ENCODE measurements at places on chromosomes 1 and 21. TPM values are rescaled to one million over a fixed set of nuclear protein-coding genes. Genes with fewer than 3 reads are reported as not detected.

MAGOH gene
- 91.4 TPM for total RNA-seq

HSD3B2 gene
- not detected for total RNA-seq

TMPRSS15 gene
- not detected for total RNA-seq

C1orf185 gene
- total RNA-seq = not detected

EVI5 gene
- 25.7 TPM for total RNA-seq

TYW3 gene
- total RNA-seq = 24.4 TPM

DNA sequence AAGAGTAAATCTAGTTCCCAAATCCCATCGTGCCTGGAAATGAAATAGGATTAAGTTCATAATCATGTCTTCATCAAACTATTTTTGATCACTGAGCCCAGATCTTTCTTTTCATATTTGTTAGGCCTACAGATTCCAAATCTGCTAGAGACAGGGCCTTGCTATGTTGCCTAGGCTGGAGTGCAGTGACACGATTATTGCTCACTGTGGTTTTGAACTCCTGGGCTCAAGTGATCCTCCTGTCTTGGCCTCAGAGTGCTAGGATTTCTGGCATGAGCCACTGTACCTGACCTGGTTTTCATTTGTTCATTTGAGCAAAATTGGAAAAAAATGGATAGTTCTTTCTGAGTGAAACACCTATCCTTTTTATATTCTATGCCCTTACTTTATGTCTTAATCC, 28.0 kb upstream of the DIPK1A start:
- peaks cover 17% of the 10 kb centered on the region for H3K36me3 ChIP-seq
- peak overlapping the region; percentile 79 for H3K27ac ChIP-seq
- no peak for DNase-seq
- H3K27me3 ChIP-seq = no peaks in the 10 kb centered on the region
- H3K4me3 ChIP-seq = no peak overlapping the region
- peaks cover 79% of the 10 kb centered on the region for H3K4me1 ChIP-seq

DNA sequence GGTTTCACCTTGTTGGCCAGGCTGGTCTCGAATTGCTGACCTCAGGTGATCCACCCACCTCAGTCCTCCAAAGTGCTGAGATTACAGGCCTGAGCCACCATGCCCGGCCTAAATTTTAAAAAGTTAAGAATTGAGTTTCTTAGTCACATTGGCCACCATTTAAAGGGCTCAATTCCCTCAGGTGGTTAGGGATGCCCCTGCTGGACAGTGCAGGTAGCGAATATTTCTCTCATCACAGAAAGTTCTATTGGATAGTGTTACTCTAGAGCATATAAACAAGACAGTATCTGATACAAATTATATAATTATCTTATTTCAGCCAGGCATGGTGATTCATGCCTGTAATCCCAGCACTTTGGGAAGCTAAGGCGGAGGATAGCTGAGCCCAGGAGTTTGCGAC, 320.2 kb downstream of the ZP4 start:
- DNase-seq = no peak
- no peak overlapping the region for H3K4me3 ChIP-seq
- no peaks in the 10 kb centered on the region for H3K4me1 ChIP-seq
- H3K27ac ChIP-seq = no peak overlapping the region
- no peaks in the 10 kb centered on the region for H3K27me3 ChIP-seq
- H3K36me3 ChIP-seq = no peaks in the 10 kb centered on the region

GRCh38 chr1:160576390-160576789, 2.9 kb downstream of the CD84 start:
- DNase-seq = peak; percentile 77
- H3K36me3 ChIP-seq = peaks cover 27% of the 10 kb centered on the region
- H3K27me3 ChIP-seq = no peaks in the 10 kb centered on the region
- H3K4me1 ChIP-seq = peaks cover 87% of the 10 kb centered on the region

DNA sequence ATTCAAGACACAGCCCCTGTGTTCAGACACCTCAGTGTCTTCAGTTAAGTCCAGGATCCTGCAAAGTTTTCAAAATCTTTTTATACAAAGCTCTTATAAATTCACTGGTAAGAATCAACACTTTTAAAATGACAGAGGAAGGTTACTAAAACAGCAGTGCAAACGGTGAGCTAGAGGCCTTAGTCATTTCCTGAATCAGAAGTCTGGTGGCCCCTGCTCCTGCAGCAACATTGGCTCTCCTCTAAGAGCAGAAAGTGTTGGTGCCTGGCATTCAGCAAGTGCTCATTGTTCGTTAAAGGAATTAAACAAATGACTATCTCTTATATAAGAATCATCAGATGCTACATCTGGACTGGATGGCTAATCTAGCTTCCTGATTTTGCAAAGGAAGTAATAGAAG, 282.9 kb downstream of the PTGER3 start:
- no peaks in the 10 kb centered on the region for H3K36me3 ChIP-seq
- no peak overlapping the region for H3K27ac ChIP-seq
- no peaks in the 10 kb centered on the region for H3K27me3 ChIP-seq
- no peaks in the 10 kb centered on the region for H3K4me1 ChIP-seq
- DNase-seq = no peak
- H3K4me3 ChIP-seq = no peak overlapping the region

DNA sequence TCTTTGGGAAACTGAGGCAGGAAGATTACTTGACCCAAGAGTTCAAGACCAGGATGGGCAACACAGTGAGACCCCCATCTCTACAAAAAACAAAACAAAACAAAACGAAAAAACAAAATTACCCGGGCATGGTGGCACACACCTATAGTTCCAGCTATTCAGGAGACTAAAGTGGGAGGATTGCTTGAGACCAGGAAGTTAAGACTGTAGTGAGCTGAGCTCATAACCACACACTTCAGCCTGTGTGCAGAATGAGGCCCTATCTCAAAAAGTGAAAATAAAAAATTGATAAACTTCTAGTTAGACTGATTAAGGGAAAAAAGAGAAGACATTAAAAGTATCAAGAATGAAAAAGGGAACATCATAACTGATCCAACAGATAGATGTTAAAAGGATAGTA, 154.0 kb downstream of the RHOU start:
- no peak overlapping the region for H3K4me3 ChIP-seq
- H3K27me3 ChIP-seq = no peaks in the 10 kb centered on the region
- no peak for DNase-seq
- no peaks in the 10 kb centered on the region for H3K36me3 ChIP-seq

- DNase-seq = peak; percentile 77
- peaks cover 38% of the 10 kb centered on the region for H3K4me1 ChIP-seq
- H3K27ac ChIP-seq = peak overlapping the region; percentile 91
- no peaks in the 10 kb centered on the region for H3K27me3 ChIP-seq
- H3K36me3 ChIP-seq = peaks cover 2% of the 10 kb centered on the region
Observed at GRCh38 chr1:6359216-6360116, 34.1 kb downstream of the ACOT7 start.

DNA sequence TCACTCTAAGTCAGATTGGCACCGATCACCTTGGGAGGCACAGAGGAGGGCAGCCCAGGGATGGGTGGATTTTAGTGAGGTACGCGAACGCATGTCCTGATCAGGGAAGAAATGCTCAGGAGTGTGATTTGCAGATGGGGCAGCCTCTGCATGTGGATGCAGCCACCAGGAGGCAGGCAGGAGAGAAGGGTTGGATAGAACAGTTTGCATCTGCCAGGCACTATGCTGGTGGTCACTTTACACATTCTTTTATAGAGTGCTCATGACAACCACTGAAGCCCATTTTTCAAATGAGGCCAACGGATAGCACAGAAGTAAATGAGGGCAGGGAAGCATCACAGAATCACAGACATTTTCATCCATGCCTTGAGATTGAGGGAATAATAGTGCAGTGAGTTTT, 5.7 kb downstream of the LAMB3 start:
- peaks cover 11% of the 10 kb centered on the region for H3K4me1 ChIP-seq
- no peak overlapping the region for H3K4me3 ChIP-seq
- no peak overlapping the region for H3K27ac ChIP-seq
- H3K36me3 ChIP-seq = no peaks in the 10 kb centered on the region
- DNase-seq = no peak

DNA sequence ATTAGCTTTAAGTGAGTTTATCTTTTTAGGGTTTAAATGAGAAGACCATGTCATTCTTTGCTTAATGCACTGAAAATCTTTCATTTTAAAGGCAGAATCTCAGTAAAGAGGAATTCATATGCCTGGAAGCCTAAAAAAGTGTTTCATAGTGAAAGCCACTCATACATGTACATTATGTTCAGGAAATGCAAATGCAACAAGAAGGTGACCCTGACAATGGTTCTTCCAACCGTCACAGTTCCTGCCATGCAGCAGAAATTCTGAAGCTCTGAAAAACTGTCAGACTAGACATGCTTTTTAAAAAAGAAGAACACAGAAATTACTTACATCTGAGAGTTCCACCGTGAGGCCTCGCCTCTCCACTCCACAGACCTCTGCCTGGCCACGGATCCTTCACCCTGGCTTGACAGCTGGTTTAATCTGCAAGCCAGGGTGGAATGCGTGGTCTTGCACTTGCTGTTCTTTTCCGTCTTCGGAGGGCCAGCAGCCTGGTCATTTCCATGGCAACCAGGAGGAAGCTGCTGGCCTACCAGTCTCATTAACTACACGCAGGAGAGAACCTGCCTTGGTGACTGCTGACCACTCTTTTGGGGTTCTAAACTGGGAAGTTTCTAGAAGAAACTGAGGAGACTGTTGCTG, 41.8 kb upstream of the PAXBP1 start:
- DNase-seq = no peak

DNA sequence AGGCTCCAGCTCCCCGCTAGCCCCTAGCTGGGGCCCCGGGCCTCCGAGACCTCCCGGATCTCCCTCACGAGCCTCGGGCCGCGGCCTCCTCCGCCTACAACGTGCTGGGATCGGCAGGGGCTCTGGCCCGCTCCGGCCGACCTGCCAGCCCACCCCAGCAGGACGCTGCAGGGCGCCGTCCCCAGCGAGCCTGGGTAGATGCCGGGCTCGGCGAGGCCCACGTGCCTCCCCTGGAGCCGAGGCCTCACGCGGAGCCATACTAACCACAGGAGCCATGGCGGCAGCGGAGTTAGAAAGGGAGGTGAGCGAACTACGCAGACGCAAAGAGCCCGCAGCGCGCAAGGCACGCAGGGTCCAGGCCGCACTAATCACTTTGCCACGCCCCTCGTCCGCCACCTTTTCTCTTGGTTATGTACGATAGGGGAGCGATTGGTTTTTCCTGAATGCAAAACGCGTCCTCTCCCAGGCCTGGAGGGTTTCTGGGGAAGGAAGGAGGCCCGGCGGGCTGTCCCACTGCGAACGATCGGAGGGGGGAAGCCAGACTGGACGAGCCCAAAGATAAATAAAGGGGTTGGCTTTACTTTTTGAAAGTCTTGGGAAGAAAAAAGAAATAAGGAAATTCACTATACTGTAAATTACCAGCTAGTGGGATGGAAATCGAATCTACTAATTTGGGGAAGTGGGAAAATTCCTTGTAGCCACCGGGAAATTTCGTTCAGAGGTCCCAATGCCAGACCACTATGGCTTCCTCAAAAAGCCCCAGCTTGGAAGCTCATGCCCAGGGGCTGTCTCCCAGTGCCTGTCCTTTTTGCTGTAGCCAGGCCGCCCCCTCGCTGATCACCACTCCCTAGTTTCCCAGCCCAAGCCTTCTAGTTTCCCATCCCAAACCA, at the start of gene RPL22:
RPL22 (minus strand) TSS at position 298 of the 890 bp plus-strand sequence; CDS start at position 276, 22 bp downstream.
- peaks cover 35% of the 10 kb centered on the region for H3K36me3 ChIP-seq
- peak within 1 kb of the TSS; percentile 94 for H3K4me3 ChIP-seq
- H3K4me1 ChIP-seq = peaks cover 43% of the 10 kb centered on the region
- DNase-seq = peak; percentile 100
- H3K27ac ChIP-seq = peak within 1 kb of the TSS; percentile 90

GRCh38 chr21:39136711-39137110, 46.5 kb downstream of the PSMG1 start:
- no peaks in the 10 kb centered on the region for H3K36me3 ChIP-seq
- no peaks in the 10 kb centered on the region for H3K4me1 ChIP-seq
- H3K4me3 ChIP-seq = no peak overlapping the region
- DNase-seq = no peak

- peaks cover 28% of the 10 kb centered on the region for H3K36me3 ChIP-seq
- H3K4me3 ChIP-seq = no peak overlapping the region
- H3K4me1 ChIP-seq = peaks cover 2% of the 10 kb centered on the region
- no peak overlapping the region for H3K27ac ChIP-seq
- no peaks in the 10 kb centered on the region for H3K27me3 ChIP-seq
- no peak for DNase-seq
Observed at GRCh38 chr1:12271033-12271432, 41.2 kb downstream of the VPS13D start.

GRCh38 chr1:227741166-227741870, 6.1 kb downstream of the SNAP47 start:
- H3K27ac ChIP-seq = peak overlapping the region; percentile 21
- DNase-seq = no peak
- no peak overlapping the region for H3K4me3 ChIP-seq

DNA sequence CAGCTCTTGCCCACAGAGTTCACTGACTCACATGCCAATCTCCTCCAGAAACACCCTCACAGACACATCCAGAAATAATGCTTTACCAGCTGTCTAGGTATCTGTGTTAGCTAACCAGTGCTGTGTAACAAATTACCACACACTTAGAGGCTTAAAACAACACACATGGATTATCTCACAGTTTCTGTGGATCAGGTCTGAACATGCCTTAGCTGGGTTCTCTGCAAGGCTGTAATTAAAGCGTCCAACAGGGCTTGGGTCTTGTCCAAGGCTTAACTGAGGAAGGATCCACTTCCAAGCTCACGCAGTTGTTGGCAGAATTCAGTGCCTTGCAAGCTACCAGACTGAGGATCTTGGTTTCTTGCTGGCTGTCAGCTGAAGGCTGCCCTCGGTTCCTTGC, 92.5 kb upstream of the RGS4 start:
- H3K36me3 ChIP-seq = no peaks in the 10 kb centered on the region
- no peak overlapping the region for H3K4me3 ChIP-seq
- no peak overlapping the region for H3K27ac ChIP-seq
- DNase-seq = no peak
- H3K4me1 ChIP-seq = no peaks in the 10 kb centered on the region

DNA sequence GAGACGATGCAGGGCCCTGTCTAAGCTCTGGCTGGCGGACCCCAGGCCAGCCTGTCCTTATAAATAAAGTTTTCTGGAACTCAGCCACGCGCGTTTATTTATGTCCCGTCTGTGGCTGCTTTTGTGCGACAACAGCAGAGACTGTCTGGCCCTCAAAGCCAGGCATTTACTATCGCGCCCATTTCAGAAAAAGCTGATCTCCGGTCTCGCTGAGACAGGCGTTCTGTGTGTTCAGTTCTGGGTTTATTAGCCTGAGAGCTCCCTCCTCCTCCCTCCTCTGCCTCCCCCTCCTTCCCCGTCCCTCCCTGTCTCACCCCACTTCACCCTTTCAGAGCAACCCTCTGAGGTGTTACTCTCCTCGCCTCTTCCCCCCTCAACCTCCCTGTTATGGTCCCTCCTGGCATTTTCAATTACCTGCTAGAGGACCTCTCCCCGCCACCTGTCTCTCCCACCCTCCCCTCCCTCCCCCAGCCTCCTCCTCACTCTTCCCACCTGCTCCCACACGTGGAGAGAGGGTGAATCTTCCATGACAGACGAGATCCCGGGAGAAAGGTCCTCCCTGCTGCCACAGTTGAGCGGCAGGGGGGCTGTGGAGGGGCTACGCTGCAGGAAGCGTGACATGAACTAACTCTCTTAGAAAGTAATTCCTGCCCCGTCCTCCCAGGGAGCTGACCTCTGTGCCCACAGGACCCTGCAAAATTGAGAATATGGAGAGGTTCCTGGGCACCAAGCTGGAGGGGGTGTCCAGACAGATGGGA, 59.9 kb downstream of the SPSB1 start:
- H3K4me1 ChIP-seq = no peaks in the 10 kb centered on the region
- DNase-seq = no peak
- no peaks in the 10 kb centered on the region for H3K36me3 ChIP-seq
- no peaks in the 10 kb centered on the region for H3K27me3 ChIP-seq
- H3K4me3 ChIP-seq = no peak overlapping the region
- H3K27ac ChIP-seq = no peak overlapping the region
